ENCODE measurements at places on chromosomes 3 and 15.
A peak's percentile ranks its signal among the peaks of the same experiment; 100 is the strongest.

- DNase-seq: no peak
Measured at GRCh38 chr3:123521179-123521969, 63.5 kb downstream of the HACD2 start.

GRCh38 chr3:53846134-53846850 lies at the start of the genes CHDH and IL17RB:
TSS of gene CHDH (minus strand) at chr3:53846419. CDS start at chr3:53824008, 22,411 bp downstream.
TSS of gene IL17RB (plus strand) at chr3:53846568. CDS start at chr3:53846589, 21 bp downstream.
- DNase-seq: no peak

GRCh38 chr3:112132975-112133448 lies at the start of gene GCSAM:
TSS of gene GCSAM (minus strand) at chr3:112133248. CDS start at chr3:112133120, 128 bp downstream.
- peak; percentile 45 for DNase-seq

- DNase-seq: peak; percentile 35
Measured at GRCh38 chr15:98649472-98650416, 1.4 kb downstream of the IGF1R start.

GRCh38 chr3:165984589-165984988 lies 147.4 kb upstream of the BCHE start:
- DNase-seq: no peak

- DNase-seq: no peak
Measured at GRCh38 chr3:151297429-151297828, 19.1 kb upstream of the P2RY14 start.

GRCh38 chr3:40615110-40615915 lies 90.6 kb downstream of the ZNF621 start:
- no peak for DNase-seq

GRCh38 chr15:98174286-98174685 lies 213.8 kb downstream of the ARRDC4 start:
- DNase-seq: no peak

GRCh38 chr3:157051055-157051454 lies 108.9 kb downstream of the CCNL1 start:
- DNase-seq: no peak

DNA sequence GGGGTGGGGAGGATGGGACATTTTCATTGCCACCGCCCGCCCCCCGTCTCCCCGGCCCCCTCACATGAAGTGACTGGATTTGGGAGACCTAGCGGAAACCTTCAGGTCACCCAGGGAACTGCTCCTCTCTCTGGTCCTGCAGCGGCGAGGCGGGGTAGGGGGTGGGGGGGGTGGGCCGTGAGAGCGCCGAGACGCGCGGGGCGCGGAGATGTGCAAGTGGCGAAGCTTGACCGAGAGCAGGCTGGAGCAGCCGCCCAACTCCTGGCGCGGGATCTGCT lies 712 bp upstream of the MME start:
- no peak for DNase-seq

DNA sequence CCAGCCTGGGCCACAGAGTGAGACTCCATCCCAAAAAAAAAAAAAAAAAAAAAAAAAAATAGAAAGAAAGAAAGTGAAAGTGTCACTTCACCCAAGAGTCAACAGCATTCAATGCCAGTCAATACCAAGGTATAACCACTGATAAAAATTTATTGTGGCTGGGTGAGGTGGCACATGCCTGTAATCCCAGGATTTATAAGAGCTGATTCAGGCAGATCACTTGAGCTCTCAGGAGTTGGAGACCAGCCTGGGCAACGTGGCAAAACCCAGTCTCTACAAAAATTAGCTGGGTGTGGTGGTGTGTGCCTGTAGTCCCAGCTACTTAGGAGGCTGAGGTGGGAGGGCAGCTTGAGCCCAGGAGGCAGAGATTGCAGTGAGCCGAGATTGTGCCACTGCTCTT lies 46.5 kb upstream of the PIK3CB start:
- DNase-seq: no peak

- no peak for DNase-seq
Measured at GRCh38 chr3:23264413-23264812, 61.3 kb downstream of the UBE2E2 start.
